ENCODE measurements at places on chromosomes 11 and 22.

GRCh38 chr11:70191495-70192140 lies 11.5 kb upstream of the FADD start:
- DNase-seq = peak; percentile 66

GRCh38 chr11:1760351-1761109 lies 3.2 kb downstream of the CTSD start:
- no peak for DNase-seq

DNA sequence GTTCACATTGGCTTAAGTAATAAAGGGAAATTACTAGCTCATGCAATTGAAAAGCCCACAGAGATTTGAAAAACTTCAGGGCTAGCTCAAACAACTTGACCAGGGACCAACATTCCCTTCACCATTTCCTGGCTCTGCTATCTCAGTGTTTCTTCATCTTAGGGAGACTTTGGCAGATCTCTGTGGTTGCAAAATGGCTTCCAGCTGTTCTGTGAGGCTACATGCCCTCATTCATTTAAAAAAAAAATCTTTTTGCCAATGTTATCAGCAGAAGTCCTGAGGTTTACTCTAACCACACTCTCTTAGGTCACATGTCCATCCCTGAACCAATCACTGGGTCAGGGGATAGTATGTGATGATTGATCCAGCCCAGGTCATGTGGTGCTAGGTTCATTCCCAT lies 13.9 kb upstream of the RASSF10 start:
- DNase-seq = no peak

DNA sequence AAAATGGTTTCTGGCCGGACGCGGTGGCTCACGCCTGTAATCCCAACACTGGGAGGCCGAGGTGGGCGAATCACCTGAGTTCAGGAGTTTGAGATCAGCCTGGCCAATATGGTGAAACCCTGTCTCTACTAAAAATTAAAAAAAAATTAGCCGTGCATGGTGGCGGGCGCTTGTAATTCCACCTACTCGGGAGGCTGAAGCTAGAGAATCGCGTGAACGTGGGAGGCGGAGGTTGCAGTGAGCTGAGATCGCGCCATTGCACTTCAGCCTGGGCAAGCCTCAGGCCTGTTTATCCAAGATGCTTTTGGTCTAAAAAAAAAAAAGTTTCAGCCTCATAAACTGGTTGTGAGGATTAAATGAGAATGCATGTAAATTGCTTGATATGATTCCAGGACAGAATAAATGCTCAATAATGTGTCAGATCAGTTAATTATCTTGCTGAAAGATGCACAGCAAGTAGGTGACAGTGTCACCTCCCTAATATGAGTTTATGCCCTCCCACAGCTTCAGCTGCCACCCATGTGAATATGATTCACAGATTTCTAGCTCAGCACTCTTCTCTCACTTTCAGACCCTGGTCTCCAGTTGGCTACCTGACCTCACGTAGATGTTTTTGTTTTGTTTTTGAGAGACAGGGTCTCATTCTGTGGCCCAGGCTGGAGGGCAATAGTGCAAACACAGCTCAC lies 1.1 kb upstream of the ALG8 start:
- no peak for DNase-seq

- DNase-seq = peak; percentile 63
These were observed 26.5 kb upstream of the UBASH3B start for GRCh38 chr11:122628810-122629555.

GRCh38 chr11:79458709-79459108 lies 17.9 kb upstream of the TENM4 start:
- no peak for DNase-seq

DNA sequence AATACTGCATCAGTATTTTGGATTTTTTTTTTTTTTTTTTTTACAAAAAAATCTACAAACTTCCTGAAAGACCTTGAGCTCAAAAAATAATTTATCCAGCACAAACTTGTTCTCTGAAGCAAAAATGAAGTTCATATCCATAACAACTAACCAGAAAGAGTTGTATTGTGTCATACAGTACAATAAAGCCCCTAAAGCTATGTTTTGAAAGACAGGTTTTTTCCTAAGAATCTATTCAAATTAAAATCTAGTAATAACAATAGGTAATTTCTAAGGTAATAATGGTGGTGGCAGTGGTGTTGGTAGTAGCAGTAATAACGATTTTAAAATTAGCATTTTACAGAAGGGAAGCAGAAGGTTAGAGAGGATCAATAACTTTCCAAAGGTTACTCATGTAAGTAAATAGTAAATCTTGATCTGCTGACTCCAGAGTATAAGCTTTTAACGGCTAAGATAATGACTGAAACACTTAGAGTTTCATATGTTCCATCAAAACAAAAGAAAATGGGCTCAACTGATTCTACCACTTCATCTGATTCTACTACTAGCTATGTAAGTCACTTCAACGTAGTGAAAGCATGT lies 53.3 kb upstream of the GAB2 start:
- DNase-seq = no peak

- peak; percentile 30 for DNase-seq
These were observed 52.9 kb upstream of the CARS1 start for GRCh38 chr11:3109921-3110706.

DNA sequence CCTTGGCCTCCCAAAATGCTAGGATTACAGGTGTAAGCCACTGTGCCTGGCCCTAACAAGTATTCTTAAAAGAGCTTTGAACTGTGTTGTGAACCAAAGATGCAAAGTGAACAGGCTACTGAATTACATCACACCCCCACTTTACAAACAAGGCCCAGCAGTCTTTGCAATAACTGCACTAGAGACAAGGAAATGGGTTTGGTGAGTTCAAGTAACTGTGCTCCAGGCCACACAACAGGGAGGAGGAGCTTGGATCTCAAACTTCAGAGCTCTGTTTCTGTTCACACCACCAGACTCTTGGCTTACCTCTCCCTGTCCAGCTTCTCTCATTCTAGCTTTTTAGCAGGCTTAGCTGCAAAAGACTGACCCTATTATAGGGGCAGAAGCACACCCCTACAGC lies 30.4 kb upstream of the RASL10A start:
- no peak for DNase-seq

DNA sequence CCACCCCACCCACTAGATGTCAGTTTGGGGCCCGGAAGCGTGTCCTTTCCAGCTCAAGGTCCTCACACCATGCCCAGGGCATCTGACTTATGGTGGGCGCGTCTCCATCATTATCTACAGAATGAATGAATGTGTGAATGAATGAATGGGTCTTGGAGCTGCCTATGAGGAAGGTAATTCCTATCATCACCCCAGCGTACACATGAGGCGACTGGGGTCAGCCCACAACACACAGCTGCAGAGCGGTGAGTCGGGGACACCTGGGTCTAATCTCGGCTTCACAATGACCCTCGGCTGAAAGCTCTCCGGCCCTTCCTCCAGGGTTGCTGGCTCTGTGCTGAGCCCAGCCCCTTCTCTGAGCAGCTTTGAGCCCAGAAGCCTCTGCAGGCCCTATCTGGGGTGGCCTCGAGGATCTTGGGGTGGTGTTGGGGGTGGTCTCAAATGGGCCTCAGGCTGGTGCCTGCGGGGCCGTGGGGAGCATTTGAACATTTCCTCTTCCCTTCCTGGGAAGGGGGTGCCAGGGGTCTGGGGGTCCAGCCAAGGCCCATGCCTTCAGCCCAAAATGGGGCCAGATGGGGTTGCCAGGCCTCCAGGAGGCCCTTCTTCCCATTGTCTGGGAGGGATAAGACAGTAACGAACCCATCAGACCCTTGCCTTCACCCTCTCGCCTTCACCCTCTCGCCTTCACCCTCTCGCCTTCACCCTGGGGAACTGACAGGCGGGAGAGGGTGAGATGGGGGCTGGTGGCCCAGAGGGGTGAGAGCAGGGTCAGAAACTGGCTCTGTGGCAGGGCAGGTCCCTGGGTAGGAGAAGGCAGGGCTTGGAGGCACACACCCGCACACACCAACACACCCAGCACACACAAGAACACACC lies 82.4 kb downstream of the MYEOV start:
- no peak for DNase-seq

DNA sequence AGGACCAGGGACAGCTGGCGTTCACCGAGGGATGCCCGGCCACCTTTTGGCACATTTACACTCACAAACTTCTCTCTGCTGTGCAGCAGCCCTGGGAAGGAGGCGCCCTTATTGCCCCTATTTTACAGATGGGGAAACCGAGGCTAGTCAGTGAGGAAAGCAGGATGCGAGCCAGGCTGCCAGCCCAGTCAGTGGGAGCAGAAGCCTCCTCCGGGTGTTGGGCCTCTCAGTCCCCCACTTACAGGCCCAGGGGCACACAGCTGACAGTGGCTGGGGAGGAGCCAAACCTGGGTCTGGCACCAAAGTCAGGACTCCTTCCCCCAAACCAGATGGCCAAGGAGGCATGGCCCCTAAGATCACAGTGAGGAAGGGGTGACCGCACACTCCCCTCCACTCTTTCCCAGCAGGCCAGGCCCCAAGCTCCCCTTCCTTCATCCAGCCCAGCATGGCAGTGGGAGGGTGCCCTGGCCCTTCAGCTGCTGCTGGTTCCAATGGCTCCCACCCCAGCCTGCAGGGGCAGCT lies 121.4 kb upstream of the ANO1 start:
- DNase-seq = no peak

GRCh38 chr22:31461699-31462098 lies 27.9 kb downstream of the EIF4ENIF1 start:
- DNase-seq = no peak

- peak; percentile 70 for DNase-seq
These were observed 99.1 kb downstream of the CD44 start for GRCh38 chr11:35237860-35238715.

- no peak for DNase-seq
These were observed 992 bp downstream of the LGALS12 start for GRCh38 chr11:63506876-63507275.

GRCh38 chr11:69797156-69797555 lies 22.0 kb upstream of the FGF4 start:
- no peak for DNase-seq

GRCh38 chr22:47558828-47559700 lies 796.6 kb downstream of the TBC1D22A start:
- DNase-seq = no peak

DNA sequence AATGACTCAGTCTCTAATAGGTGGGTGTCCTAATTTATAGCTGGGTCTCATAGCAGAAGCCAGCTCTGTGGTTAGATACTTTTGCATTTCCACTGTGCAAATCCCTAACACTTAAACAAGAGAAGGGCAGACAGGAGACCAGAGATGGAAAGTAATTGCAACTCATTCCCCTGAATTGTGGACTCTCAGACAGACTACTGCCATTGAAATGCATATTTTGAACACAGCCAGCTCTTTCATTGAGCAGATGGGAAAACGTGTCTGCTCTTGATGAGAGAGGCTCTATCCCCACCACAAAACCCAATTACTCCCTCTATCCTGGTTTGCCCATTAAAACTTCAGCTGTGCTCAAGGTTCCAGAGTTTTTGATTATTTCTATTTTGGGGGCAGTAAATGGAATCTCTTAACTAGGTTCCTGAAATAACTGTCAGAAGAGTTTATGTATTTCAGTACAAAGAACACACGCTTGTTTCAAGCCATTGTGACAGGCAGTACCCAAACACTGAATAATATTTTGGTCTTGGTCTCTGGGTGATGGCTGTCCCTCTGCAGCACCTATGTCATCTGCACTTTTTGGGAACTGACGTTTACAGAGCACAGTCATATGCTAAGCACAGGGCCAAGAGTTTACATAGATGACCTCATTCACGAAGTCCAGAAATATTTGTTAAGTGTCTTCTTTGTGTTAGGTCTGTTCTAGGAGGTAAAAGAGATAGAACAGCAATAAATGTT lies 41.7 kb downstream of the FAM227A start:
- no peak for DNase-seq

DNA sequence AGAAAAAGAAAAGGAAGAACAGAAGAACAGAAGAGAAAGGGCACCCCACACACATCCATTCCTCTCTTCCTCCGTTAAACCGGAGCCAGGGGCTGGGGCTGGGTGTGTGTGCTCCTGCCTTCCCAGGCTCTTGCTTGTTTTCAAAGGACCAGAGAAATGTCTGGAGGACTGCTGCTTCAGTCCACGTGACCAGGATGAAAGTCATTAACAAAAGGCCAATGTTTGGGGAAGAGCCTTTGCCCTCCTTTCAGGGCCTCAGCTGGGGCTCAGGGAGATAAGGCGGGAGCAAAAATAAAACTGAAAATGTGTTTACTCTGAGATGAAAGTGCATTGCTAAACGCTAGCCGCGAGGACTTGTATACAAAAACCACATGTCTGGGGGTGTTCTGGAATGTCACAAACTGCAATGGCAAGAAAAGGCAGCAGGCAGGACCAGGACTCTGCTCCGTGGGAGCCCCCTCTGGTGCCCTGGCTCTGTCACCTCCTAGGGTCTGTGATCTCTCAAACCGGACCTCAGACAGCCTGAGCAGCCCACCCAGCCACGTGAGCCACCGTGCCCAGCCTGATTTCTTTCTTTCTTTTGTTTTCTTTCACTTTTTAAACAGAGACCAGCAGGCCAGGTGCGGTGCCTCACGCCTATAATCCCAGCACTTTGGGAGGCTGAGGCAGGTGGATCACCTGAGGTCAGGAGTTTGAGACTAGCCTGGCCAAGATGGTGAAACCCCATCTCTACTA lies 31.6 kb upstream of the MYH9 start:
- DNase-seq = no peak

DNA sequence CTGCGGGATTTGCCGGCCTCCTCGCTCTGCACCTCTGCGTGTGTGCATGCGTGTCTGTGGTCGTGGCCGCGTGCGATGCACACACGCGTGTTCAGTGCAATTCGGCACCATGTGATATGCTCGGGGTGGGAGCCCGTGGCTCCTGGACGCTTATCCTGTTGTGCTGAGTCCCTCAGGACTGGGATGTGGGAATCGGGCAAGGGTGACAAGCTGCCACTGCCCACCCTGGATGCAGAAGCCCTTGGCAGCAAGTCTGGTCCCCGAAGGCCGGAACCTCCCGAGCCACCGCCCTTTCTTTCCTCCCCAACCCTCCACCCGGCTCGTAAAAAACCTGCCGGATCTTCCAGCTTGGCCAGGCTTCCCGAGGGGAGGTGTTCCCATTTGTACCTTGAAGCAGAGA lies 128.2 kb downstream of the PHF21B start:
- DNase-seq = no peak

DNA sequence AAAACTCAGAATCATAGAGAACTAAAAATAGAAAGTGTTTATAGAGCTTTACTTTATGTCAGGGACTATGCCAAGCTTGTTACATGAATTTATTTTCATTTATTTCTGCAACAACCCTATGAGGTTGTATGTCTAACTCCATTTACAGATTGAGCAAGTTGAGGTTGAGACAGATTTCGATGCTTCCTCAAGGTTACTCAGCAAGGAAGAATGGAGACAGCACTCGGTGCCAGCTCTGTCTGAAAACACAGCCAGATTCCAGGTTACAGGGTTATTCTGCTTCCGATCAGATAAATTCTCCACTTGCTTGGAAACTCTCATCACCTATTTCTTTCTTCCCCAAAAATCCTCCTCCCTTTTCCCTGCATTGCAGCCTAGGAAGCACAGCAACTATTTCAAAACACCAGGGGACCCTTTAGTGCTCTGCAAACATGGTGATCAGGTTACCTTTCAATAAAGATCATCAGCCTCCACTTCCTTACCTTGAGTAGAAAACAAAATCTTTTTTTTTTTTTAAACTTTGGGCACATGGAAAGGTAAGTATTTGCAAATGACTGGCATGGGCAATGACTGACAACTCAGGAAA lies 7.0 kb downstream of the MMP3 start:
- no peak for DNase-seq

Data from NT2/D1 (cell line).